Spleen (tissue), 13 donors: ENCODE measurements at places on chromosomes 5 and 9. TPM values are rescaled to one million over a fixed set of nuclear protein-coding genes. Genes with fewer than 3 reads are reported as not detected.

INSL6 gene
- not detected for total RNA-seq

MAP1B gene
- 14.4 TPM for total RNA-seq

SH2D3C gene
- total RNA-seq, result 47.6 TPM

PFN3 gene
- total RNA-seq, result not detected

TMEM252 gene
- not detected for total RNA-seq
